Activated T-helper 1 cell treated with anti-CD3 and anti-CD28 coated beads, Interleukin-2, amount 50 U/mL, for 16 hours (primary cell): ENCODE measurements at places on chromosomes 1 and 21.

- no peak for DNase-seq
Measured at GRCh38 chr1:214901718-214902117, 180.8 kb upstream of the KCNK2 start.

DNA sequence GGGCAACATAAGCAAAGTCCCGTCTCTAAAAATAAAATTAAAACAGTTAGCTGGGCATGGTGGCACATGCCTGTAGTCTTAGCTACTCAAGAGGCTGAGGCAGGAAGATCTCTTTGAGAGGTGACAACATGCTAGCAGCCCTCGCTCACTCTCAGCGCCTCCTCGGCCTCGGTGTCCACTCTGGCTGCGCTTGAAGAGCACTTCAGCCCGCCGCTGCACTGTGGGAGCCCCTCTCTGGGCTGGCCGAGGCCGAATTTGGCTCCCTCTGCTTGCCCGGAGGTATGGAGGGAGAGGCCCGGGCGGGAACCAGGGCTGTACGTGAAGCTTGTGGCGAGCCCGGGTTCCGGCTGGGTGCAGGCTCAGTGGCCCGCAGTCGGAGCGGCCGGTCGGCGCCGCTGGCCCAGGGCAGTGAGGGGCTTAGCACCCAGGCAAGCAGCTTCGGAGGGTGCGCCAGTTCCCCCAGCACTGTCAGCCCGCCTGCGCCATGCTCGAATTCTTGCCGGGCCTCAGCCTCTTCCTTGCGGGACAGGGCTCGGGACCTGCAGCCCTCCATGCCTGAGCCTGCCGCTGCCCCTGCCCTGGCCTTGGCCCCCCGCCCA is 138.3 kb downstream of the MAP3K21 start:
- no peak for DNase-seq

DNA sequence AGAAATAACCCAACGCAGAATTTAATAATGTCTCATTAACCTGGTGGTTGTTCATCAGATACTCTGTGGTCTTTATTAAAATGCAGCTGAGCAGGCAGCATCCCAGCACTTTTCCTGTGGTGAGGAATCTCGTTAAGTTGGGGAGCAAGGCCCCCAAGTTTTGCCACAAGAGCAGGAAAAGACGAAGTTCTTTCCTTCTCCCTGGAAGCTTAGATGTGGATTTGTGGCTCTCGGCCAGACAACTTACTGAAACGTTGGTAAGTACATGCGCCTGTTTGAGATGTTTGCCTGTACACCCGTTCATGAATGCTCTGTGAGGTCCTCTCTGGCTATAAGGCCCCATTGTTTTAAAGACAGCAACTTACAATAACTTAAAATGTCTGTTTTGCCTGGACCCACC is 34.3 kb upstream of the PDE9A start:
- DNase-seq = no peak

DNA sequence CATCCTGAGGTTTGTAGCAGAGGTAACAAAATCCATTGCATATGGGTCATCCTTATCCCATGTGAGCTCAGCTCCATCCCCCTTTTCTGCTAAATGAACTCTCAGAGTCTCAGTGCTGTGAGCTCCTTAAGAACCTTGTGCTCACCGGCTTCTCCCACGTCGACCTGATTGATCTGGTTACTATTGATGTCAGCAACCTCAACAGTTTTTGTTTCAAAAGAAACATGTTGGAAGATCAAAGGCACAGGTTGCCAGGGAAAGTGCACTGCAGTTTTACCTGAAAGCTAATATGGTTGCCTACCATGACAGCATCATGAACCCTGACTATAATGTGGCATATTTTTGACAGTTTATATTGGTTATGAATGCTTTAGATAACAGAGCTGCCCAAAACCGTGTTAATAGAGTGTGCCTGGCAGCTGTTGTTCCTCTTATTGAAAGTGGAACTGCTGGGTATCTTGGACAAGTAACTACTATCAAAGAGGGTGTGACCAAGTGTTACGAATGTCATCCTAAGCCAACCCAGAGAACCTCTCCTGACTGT is 131.4 kb downstream of the HS2ST1 start:
- no peak for DNase-seq

DNA sequence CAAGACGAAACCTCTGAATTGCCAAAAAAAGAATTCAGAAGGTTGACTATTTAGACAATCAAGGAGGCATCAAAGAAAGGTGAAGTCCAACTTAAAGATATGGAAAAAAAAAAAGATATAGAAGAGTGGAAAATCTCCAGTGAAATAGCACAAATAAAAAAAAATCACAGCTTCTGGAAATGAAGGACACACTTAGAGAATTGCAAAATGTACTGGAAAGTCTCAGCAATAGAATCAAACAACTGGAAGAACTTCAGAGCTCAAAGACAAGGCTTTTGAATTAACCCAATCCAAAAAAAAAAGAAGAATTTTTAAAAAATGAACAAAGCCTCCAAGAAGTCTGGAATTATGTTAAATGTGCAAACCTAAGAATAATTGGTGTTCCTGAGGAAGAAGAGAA is 31.8 kb downstream of the CD2 start:
- no peak for DNase-seq

DNA sequence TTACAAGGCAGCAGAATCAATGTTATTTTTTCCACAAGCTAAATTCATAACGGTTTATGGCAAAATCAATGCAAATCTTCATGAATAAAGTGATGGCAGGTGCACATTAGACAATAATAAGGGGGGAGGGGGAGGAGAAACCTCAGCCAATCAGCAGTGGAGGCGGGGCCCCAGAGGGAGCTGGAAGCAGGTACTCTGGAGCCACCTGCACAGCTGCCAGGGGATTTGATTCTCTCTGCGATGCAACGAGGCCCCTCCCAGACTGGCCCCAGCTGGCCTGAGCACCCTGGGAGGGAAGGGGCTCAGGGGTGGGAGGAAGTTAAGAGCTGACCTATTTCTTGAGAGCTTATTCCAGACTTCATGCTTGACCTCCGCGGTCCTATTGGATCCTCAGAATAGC is 127.8 kb upstream of the IGSF21 start:
- no peak for DNase-seq

- DNase-seq = no peak
Measured at GRCh38 chr1:117599286-117600221, 6.3 kb upstream of the TENT5C start.

GRCh38 chr1:201019321-201019977 is 4.1 kb downstream of the KIF21B start:
- DNase-seq = peak; percentile 72

DNA sequence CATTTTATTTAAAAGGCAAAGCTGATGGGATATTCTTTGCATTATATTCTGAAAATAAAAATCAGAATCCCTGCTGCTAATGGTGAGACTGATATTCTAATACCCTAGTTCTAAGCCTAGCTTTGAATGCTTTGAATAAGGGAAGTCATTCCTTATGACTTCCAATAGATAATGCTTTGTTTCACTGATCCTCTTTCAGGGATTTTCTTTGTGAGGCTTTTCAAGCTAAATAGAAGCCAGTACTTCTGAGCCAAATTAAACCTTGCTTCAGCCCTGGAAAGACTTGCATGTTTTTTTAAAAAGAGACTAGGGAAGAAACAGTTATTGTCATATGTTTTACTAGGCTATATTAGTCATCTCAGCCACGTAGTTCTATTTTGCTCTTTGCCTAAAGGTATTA is 68.5 kb upstream of the CACYBP start:
- no peak for DNase-seq

DNA sequence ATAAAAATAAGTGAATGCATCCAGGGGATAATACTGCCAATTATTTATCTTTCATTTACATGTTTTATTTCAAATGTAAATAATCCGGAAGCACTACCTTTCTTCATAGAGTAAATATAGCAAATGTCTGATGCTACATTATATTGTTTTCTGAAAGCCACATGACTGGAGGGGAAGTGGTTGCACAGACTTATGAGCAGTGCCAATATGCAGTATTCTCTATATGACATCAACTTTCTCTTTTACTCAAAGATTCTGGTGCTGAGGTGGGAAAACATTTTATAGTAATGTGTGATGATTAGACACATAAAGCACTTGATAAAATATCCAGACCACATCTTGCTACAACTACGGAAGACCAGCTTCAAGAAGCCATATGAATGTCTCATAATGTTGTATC is 314.7 kb downstream of the NEGR1 start:
- no peak for DNase-seq

DNA sequence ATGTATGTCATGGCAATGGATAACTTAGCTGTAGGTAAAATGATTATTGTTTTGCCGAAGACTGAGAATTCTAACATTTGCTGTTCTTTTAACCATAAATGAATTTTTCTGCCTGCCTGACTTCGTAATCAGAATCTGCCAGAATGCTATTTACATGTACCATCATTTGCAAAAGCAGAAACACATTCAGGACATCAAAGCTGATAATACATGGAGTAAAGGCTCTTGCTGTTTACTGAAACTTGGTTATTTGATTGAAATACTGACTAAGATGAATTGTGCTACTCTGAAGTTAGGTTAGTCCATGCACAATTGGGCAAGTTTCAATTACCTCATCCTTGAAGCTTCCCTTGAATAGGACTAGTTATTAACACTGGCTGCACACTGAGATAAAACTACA is 293.8 kb downstream of the PLA2G4A start:
- no peak for DNase-seq

- DNase-seq = no peak
Measured at GRCh38 chr1:165187031-165188009, 169.2 kb downstream of the LMX1A start.

- no peak for DNase-seq
Measured at GRCh38 chr1:4079815-4080214, 179.7 kb upstream of the C1orf174 start.

GRCh38 chr1:101781201-101781831 is 215.4 kb downstream of the OLFM3 start:
- DNase-seq = no peak

DNA sequence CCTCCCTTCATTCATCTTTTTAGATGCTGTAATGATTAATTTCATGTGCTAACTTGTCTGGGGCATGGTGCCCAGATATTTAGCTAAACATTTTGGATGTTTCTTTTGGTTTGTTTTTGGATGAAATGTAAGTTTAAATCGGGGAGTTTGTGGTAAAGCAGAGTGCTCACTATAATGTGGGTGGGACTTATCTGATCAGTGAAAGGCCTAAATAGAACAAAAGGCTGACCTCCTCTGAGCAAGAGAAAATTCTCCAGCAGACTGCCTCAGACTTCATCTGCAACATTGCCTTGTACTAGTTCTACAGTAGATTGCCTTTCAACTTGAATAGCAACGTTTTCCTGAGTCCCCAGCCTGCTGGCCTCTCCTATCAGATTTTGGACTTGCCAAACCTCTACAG is 183.6 kb downstream of the S1PR1 start:
- DNase-seq = no peak

DNA sequence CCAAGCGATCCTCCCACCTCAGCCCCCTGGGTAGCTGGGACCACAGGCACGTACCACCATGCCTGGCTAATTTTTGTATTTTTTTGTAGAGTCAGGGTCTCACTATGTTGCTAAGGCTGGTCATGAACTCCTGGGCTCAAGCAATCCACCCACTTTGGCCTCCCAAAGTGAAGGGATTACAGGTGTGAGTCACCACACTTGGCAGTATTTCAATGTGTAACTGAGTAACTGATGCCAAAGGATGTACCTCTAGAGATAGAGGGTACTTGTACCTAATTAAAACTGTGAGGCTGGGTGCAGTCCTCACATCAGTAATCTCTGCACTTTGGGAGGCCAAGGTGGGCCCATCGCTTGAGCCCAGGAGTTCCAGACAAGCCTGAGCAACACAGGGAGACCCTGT is 258.7 kb upstream of the DMRTA2 start:
- DNase-seq = no peak

DNA sequence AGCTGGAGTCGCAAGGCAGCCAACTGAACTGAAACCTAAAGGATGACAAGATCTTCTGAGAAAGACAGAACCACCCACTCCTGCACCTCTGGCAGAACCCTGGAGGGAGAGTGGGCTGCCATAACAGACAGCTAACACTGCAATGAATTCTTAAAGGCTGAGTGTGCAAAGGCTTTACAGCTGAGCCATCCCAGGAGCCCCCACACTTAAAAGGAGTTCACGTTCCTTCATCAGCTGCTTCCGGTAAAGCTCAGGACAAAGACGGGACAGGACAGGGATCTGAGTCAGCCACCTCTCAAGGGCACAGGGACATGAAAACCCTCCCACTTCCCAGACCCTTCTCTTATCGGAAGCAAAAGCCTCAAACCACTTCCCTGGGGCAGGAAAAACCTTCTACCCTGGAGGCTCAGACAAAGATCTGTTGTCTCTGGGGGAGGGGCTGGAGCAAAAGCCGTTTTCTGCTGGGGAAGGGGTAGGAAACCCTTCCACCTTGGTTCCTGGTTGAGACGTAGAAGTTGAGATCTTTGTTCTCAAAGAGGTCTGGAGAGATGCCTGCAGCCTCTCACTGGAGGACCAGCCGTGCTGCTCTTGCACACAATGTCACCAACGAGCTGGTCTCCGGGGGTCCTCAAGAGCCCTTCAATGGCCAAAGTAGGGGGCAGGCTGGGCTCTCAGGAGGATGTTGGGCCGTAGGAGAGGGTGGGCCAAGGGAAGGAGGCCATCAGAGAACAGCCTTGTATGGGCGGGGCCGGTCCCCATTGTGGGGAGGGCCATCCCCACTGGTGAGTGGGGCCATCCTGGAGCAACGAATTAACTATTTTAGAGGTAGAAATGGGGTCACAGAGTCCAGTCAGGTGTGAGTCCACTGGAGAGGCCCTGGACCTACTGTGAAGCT is 452.4 kb downstream of the PTPRU start:
- no peak for DNase-seq

DNA sequence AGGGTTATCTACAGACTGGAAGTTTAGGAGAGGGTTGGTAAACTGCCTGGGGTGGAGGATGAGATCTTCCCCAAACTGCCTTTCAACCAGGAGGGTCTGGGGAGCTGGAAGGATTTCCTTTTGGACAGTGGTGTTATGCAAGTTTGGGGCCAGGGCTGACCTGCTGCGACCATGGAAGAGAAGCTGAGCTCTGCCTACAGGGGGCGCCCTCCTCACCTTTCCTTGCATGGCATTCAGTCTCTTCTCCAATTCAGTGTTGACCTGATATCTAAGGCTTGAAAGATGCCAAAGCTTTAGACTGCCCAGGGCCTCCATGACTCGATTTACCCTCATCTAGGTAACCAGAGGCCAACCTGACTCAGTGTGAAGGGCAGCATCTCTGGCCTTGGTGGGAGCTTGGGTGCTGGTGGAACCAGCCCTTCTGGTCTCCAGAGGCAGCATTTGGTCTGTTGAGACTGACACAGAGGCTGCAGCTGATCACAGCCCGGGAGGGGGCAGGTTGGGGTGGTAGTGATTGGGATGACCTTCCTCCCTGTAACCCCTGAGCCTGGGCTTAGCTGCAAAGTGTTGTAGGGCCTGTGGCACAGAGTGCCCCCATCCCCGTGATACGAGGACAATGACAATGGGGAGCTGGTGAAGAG is 170.0 kb downstream of the GRIK3 start:
- DNase-seq = no peak

GRCh38 chr21:32861866-32862265 is 90.3 kb upstream of the PAXBP1 start:
- no peak for DNase-seq

- DNase-seq = no peak
Measured at GRCh38 chr1:157600236-157600635, 2.4 kb upstream of the FCRL4 start.
